Activated T-helper 1 cell treated with anti-CD3 and anti-CD28 coated beads, Interleukin-2, amount 50 U/mL, for 16 hours (primary cell): ENCODE measurements at places on chromosomes 2 and 18.

DNA sequence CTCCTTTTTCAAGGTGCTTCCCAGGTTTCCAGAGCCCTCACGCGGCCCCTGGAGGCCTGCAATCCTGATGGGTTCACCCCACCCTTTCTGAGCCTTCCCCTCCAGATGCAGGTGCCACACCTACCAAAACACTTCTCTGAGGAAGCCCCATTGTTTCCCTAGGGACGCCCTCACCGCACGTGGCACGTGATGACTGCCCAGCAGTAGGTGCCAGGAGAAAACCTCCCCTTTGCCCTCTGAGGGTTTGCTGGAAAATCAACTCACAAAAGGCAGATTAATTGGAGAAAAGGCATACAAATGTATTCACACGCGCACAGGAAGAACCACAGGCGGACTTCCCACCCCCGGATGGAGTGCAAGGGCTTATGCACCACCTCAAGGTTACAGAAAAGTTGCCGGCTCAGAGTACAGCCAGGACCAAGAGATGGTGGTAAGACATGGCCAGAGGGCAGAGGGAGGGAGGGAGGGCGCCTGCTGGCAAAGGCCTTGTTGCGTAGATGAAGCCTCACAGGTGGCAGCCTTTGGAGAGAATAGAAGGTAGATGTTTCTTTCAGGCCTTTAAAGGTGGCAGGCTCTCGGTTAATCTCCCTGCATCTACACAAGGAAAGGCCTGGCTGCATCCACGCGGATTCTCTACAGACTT is 269.4 kb upstream of the RAB6C start:
- DNase-seq, result no peak

DNA sequence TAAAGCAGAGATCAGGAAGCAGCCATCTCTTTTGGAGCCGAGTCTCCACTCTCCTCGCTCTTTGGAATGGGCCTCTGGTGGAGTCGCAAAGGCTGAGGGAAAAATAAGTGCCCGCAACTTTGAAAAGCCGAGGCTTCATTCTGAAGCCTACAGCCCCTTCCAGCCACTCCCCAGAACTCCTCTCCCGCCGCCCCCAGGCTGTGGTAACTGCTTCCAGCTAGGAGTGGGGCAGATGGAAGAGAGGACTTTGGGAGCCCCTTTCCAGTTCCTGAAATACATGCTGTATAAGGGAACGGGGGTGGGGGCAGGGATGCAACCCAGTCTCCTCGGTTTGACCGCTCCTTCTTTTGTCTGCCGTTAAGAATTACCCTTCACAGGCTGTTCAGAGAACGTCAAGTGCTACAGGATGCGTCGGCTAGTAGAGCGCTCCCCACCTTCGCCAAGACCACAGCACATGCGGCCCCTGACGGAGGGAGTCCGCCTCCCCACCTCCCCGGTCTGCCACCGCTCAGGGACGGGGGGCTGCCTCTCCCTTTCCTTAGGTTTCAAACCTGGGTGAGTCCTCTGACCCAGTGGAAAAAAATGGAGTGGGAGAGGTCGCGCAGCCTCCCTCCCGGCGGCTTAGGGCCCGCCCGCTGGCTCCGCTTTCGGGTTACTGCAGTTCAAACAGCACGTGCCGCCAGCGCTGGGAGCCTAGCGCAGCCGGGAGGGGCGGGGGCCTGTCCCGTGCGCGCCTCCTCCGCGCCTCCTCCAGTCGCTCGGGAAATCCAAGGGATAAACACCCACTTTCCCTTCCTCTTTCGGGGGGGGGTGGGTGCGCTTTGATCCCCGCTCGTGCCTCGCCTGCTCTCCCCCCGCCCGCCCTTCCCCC is 4.9 kb downstream of the CYP26B1 start:
- DNase-seq, result no peak

DNA sequence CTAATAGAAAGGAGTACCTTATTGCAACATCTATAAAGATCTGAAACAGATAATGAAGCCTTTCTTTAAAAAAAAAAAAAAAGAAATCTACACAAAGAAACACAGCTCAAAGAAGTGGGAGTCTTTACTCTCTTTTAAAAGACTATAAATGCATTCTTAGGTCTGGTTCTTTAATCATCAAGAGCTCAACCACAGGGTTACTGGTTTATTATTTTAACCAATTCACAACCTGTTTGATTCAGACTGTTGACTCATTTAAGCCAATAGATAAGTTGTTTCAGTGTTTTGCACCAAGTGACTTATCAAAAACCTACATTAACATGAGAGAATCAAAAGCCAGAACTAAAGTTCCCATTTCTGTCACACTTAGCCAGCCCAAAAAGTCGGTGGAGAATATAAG is 93.1 kb downstream of the TCF4 start:
- DNase-seq, result no peak

DNA sequence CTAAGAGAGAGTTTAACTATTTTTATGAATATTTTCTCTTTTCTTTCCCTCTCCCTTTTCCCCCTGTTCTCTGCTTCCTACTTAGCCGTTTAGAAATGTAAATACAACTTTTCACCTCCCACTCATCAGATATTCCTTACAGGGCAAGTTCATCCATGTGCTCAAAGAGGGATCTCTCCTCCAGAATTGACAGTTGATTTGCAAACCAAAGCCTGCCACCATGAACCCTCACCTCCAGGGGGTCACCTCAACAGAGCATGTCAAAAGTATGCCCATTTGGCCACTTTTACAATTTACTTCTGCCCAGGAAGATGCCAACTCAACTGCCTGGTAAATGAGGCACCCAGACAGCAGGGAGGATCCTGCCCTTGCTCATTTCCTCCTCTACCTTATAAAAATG is 149.2 kb upstream of the GYPC start:
- no peak for DNase-seq

GRCh38 chr2:159131267-159131913 is 155.1 kb downstream of the WDSUB1 start:
- DNase-seq, result no peak

DNA sequence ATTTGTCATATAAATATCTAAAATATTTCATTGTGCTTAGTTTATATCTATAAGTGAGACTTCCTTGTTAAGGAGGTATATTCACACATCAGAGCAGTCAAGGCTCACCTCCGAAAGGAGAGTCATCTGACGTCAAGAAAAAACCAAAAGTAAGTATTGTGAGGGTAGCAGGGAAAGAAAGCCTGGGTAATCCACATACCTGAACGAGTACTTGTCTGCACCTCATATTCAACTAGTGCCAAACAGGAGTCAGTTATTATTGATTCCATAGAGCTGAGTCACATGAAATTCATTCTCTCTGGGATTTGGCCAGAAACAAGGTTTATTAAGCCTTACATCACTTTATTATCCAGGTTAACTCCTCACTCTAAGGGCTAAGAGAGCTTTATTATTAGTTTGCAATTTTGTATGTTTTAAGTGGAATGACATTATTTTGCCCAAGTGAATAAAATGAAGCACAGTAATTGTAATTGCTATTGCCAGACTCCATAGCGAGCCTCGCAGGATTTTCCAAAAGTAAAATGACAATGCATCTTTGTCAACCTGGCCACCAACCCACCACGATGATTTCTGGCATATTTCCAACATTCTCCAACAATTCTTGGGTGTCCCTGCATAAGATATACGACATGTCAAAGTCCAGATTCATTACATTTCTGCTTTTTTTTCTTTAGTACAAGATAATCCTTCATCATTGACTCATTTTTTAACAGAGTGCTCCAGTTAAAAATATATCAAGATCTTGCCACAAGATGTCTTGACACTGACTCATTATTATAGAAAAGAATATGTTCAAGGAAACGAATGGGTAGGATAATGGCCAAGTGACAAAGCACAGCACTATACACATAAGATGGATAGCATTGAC is 1210.4 kb upstream of the ACVR2A start:
- no peak for DNase-seq
